ENCODE measurements at places on chromosomes 2 and 18.
A peak's percentile ranks its signal among the peaks of the same experiment; 100 is the strongest.

GRCh38 chr2:191740016-191740419, 62.1 kb downstream of the NABP1 start:
- H3K27me3 ChIP-seq: no peaks in the 10 kb centered on the region
- no peak overlapping the region for H3K4me3 ChIP-seq
- no peaks in the 10 kb centered on the region for H3K36me3 ChIP-seq
- DNase-seq: peak; percentile 14
- no peak overlapping the region for H3K27ac ChIP-seq

DNA sequence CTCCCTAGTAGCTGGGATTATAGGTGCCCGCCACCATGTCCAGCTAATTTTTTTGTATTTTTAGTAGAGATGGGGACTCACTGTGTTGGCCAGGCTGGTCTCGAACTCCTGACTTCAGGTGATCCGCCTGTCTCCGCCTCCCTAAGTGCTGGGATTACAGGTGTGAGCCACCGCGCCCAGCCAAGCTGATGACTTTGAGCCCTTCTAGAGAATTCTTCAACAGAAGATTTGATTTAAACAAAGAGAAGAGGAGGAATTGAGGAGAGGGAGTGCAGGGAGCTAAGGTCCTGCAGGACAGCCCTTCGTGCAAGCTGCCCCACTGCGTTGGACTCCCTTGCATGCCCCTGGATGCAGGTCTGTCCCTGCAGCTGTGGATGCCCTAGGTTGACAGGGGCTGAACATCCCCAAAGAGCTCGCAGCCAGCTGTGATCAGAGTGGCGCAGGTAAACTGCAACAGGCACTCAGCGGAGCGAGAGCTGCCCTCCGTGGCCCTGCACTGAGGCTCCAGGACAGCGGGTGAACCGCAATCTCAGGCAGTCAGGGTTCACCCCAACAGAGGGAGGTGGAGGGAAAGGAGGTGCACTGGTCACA, 13.7 kb downstream of the ADRA2B start:
- no peaks in the 10 kb centered on the region for H3K27me3 ChIP-seq
- no peaks in the 10 kb centered on the region for H3K4me1 ChIP-seq
- no peaks in the 10 kb centered on the region for H3K36me3 ChIP-seq
- no peak for DNase-seq
- H3K4me3 ChIP-seq: no peak overlapping the region

- H3K4me1 ChIP-seq: no peaks in the 10 kb centered on the region
- no peaks in the 10 kb centered on the region for H3K27me3 ChIP-seq
- no peak overlapping the region for H3K27ac ChIP-seq
- no peaks in the 10 kb centered on the region for H3K36me3 ChIP-seq
- no peak overlapping the region for H3K4me3 ChIP-seq
Measured at GRCh38 chr18:59715966-59716369, 18.7 kb upstream of the CCBE1 start.

DNA sequence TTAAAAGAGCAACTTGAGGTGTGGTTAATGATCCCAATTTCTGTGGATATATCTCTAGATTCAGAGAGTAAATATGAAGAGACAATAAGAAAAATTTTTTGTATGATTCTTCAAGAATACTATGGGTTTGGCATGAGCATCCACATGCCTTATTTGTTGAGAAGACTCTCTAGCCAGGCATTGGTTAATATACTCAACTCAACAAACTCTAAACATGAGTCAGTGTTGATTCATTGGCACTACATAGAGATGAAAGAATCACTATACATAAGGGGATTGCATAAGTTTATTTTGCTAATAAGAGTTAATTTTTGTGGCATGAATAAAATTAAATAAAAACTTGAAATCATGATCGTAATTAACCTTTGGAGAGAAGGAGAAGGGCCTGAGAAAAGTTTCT, 930.2 kb upstream of the LRRTM1 start:
- H3K4me1 ChIP-seq: no peaks in the 10 kb centered on the region
- no peak overlapping the region for H3K27ac ChIP-seq
- no peak overlapping the region for H3K4me3 ChIP-seq
- H3K36me3 ChIP-seq: no peaks in the 10 kb centered on the region
- DNase-seq: no peak
- no peaks in the 10 kb centered on the region for H3K27me3 ChIP-seq

GRCh38 chr2:60976875-60977561, 40.5 kb upstream of the PEX13 start:
- no peak overlapping the region for H3K4me3 ChIP-seq
- no peaks in the 10 kb centered on the region for H3K4me1 ChIP-seq
- H3K27ac ChIP-seq: no peak overlapping the region
- no peaks in the 10 kb centered on the region for H3K36me3 ChIP-seq
- DNase-seq: no peak

GRCh38 chr2:121994238-121995206, 239.1 kb downstream of the TSN start:
- H3K4me1 ChIP-seq: no peaks in the 10 kb centered on the region
- H3K4me3 ChIP-seq: no peak overlapping the region
- H3K36me3 ChIP-seq: no peaks in the 10 kb centered on the region
- H3K27me3 ChIP-seq: no peaks in the 10 kb centered on the region
- DNase-seq: no peak
- no peak overlapping the region for H3K27ac ChIP-seq

- no peak overlapping the region for H3K4me3 ChIP-seq
- no peaks in the 10 kb centered on the region for H3K27me3 ChIP-seq
- no peak for DNase-seq
- H3K27ac ChIP-seq: no peak overlapping the region
Measured at GRCh38 chr2:151472966-151473365, 63.3 kb downstream of the RIF1 start.

GRCh38 chr2:219466816-219467735, 31.6 kb upstream of the GMPPA start:
- no peaks in the 10 kb centered on the region for H3K36me3 ChIP-seq
- no peaks in the 10 kb centered on the region for H3K27me3 ChIP-seq
- H3K4me1 ChIP-seq: no peaks in the 10 kb centered on the region
- no peak overlapping the region for H3K4me3 ChIP-seq

DNA sequence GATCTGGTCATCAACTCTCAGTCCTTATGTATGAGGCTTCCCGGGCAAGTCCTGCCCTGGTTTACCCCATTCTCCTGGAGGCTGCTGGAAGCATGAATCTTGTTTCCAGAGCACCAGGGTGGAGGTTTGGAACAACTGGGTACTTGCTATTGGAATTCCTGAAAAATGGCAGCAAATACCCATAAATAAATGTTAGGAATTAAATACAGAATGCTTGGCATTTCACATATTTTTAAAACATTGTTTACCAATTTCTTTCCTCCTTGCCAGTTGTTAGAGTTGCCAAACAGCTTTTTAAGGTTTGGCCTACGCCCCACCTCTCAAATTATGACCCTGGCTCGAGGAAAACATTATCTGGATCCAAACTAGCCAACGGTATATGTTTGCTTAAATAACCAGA, 90.6 kb upstream of the ZCCHC2 start:
- H3K27me3 ChIP-seq: no peaks in the 10 kb centered on the region
- no peak overlapping the region for H3K27ac ChIP-seq
- H3K36me3 ChIP-seq: no peaks in the 10 kb centered on the region
- no peaks in the 10 kb centered on the region for H3K4me1 ChIP-seq
- H3K4me3 ChIP-seq: no peak overlapping the region
- DNase-seq: no peak

- H3K4me1 ChIP-seq: no peaks in the 10 kb centered on the region
- no peak overlapping the region for H3K27ac ChIP-seq
- H3K27me3 ChIP-seq: no peaks in the 10 kb centered on the region
- no peak for DNase-seq
- H3K4me3 ChIP-seq: no peak overlapping the region
- H3K36me3 ChIP-seq: no peaks in the 10 kb centered on the region
Measured at GRCh38 chr2:239710953-239711861, 310.4 kb upstream of the HDAC4 start.

DNA sequence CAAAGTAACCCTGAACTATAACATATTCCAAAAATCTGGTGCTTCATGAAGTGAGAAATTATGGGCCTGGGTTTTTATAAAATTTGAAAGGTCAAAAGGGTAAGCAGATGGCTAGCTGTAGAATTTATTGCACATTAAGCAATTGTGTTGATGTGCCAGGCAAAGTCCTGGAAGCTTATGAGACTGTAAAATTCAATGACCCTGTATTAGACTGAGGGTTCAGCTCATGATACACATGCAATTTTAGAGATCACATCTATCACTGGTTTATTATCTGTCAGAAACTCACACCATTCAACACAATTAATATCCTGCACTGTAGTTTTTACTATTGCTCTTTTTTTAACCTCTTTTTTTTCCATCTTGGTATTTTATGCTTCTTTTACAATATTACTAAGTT, 1162.6 kb upstream of the SLC39A10 start:
- H3K4me1 ChIP-seq: no peaks in the 10 kb centered on the region
- no peaks in the 10 kb centered on the region for H3K36me3 ChIP-seq
- H3K27ac ChIP-seq: no peak overlapping the region
- no peaks in the 10 kb centered on the region for H3K27me3 ChIP-seq

GRCh38 chr2:236554629-236555282, 14.9 kb upstream of the ACKR3 start:
- H3K4me3 ChIP-seq: peak overlapping the region; percentile 26
- H3K27me3 ChIP-seq: no peaks in the 10 kb centered on the region

- no peak for DNase-seq
- no peaks in the 10 kb centered on the region for H3K4me1 ChIP-seq
- no peak overlapping the region for H3K4me3 ChIP-seq
- no peak overlapping the region for H3K27ac ChIP-seq
- no peaks in the 10 kb centered on the region for H3K36me3 ChIP-seq
Measured at GRCh38 chr2:216804357-216805350, 55.2 kb downstream of the TNP1 start.

- H3K4me1 ChIP-seq: no peaks in the 10 kb centered on the region
- H3K27me3 ChIP-seq: no peaks in the 10 kb centered on the region
- DNase-seq: no peak
- H3K4me3 ChIP-seq: no peak overlapping the region
- no peak overlapping the region for H3K27ac ChIP-seq
Measured at GRCh38 chr18:13546638-13547037, 179.7 kb downstream of the FAM210A start.

GRCh38 chr2:118089139-118089800, 999 bp downstream of the INSIG2 start:
- peak overlapping the region; percentile 79 for H3K4me3 ChIP-seq
- no peaks in the 10 kb centered on the region for H3K27me3 ChIP-seq
- peaks cover 20% of the 10 kb centered on the region for H3K4me1 ChIP-seq
- no peak for DNase-seq

GRCh38 chr2:31075941-31076590, 62.2 kb downstream of the GALNT14 start:
- no peaks in the 10 kb centered on the region for H3K36me3 ChIP-seq
- DNase-seq: no peak
- H3K4me3 ChIP-seq: no peak overlapping the region
- no peaks in the 10 kb centered on the region for H3K4me1 ChIP-seq

DNA sequence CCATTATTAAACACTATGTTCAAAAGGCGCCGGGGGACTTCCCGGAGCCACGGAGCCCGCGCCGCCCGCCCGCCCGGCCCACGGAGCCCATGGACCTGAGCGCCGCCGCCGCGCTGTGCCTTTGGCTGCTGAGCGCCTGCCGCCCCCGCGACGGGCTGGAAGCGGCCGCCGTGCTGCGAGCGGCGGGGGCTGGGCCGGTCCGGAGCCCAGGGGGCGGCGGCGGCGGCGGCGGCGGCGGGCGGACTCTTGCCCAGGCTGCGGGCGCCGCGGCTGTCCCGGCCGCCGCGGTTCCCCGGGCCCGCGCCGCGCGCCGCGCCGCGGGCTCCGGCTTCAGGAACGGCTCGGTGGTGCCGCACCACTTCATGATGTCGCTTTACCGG, 197 bp downstream of the GDF7 start:
- H3K4me1 ChIP-seq: peaks cover 11% of the 10 kb centered on the region
- H3K4me3 ChIP-seq: no peak overlapping the region
- H3K27me3 ChIP-seq: peaks cover 68% of the 10 kb centered on the region
- H3K27ac ChIP-seq: no peak overlapping the region

DNA sequence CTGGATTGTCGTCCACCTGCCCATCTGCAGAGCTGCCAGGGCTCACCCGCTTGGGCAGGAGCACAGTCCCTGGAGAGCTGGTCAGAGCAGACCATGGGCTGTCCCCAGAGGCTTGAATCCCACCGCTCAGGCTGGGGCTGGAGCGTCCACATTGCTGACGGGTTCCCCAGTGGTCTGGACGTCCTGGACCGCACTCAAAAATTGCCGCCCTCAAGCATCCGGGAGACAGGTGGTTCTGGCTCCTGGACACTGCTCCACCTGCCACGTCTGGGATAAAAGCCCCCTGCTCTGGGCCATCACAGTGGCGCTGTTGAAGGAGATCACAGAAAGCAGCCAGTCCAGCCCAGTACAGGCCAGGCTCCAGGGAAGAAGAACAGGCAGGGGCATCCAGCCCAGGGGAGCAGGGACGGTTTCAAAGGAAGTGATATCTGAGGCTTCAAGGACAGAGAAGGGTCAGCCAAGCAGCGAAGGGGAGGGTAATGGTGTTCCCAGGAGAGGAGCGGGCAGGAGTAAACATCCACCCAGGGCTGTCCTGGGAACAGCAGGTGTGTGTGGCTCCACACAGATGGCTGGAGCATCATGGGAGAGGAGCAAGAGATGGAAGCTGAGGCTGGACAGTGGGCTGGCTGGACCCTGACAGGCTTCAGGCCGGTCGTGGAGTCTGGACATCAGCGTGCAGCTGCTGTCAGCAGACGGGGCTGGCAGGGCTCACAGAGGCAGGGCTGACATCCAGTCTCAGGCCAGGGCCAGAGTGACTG, 21.9 kb upstream of the ID2 start:
- H3K27me3 ChIP-seq: no peaks in the 10 kb centered on the region
- peaks cover 12% of the 10 kb centered on the region for H3K4me1 ChIP-seq
- no peak overlapping the region for H3K27ac ChIP-seq
- no peak for DNase-seq
- no peaks in the 10 kb centered on the region for H3K36me3 ChIP-seq

DNA sequence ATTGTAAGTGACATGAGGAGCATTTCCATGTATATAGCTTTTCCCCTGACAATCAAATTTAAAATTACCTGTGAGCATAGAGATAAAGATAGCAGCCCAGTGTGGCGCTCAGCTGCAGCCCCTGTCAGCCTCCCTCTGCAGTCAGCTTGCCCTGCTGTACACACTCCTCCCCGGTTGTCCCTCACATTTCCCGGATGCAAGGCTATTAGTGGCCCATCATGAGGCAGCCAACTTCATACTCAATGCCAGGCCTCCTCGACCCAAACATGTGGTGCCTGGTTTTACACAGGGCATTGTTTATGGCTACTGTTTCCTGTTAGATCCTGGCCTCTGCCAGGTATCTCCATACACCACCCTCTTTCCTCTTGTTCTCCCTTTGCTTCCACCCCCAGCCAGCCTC, 116.1 kb upstream of the SH3BP4 start:
- H3K4me3 ChIP-seq: no peak overlapping the region
- no peaks in the 10 kb centered on the region for H3K27me3 ChIP-seq
- no peaks in the 10 kb centered on the region for H3K36me3 ChIP-seq

GRCh38 chr2:59182249-59182648, 941.1 kb upstream of the FANCL start:
- no peaks in the 10 kb centered on the region for H3K27me3 ChIP-seq
- no peaks in the 10 kb centered on the region for H3K36me3 ChIP-seq
- no peak overlapping the region for H3K27ac ChIP-seq
- no peak for DNase-seq
- H3K4me1 ChIP-seq: no peaks in the 10 kb centered on the region

GRCh38 chr18:49747876-49748275, 65.5 kb downstream of the ACAA2 start:
- DNase-seq: no peak
- H3K4me3 ChIP-seq: no peak overlapping the region
- H3K27ac ChIP-seq: no peak overlapping the region
- no peaks in the 10 kb centered on the region for H3K36me3 ChIP-seq

GRCh38 chr2:222878877-222879603, 18.2 kb downstream of the ACSL3 start:
- H3K27ac ChIP-seq: no peak overlapping the region
- no peaks in the 10 kb centered on the region for H3K4me1 ChIP-seq
- H3K36me3 ChIP-seq: no peaks in the 10 kb centered on the region
- no peaks in the 10 kb centered on the region for H3K27me3 ChIP-seq
